ENCODE measurements at places on chromosomes 11 and 22.

- DNase-seq, result no peak
Measured at GRCh38 chr22:48224332-48224731, 1461.9 kb downstream of the TBC1D22A start.

- no peak for DNase-seq
Measured at GRCh38 chr11:57815877-57816276, 54.3 kb downstream of the CTNND1 start.

DNA sequence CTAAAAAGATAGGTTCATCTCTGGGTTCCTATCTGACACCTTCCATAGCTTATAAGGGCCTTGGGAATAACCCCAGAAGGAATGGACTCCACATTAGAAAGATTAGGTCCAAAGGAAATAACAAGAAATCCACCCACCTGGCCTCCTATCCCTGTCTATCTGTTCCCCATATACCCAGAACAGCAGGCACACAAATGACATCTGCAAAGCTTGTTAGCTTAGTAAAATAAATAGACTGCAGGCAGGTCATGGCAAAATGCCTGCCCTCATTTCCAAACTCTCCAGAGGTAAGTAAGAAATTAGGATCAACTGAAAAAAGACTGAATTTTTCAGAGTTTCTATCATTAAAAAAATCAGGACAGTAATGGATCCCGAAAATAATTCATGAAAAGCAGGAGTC, 489.5 kb downstream of the DLG2 start:
- DNase-seq, result no peak

DNA sequence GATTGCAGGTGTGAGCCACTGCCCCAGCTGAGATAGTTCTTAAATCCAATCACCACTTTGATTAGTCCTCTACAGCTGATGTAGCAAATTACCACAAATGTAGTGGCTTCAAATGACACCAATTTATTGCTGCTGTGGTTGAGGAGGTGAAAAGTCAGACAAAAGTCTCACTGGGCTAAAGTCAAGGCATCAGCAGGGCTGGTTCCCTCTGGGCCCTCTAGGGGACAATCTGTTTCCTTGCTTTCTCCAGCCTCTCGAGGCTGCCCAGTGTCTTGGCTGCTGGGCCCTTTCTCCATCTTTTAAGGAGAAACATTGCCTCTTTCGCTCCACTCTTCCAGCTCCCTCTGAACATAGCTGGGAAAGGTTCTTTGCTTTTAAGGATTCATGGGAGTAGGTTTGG, 50.5 kb upstream of the SHANK2 start:
- no peak for DNase-seq

- DNase-seq, result no peak
Measured at GRCh38 chr22:37387793-37388192, 39.5 kb downstream of the ELFN2 start.

- DNase-seq, result no peak
Measured at GRCh38 chr11:122663764-122664163, 8.2 kb downstream of the UBASH3B start.

DNA sequence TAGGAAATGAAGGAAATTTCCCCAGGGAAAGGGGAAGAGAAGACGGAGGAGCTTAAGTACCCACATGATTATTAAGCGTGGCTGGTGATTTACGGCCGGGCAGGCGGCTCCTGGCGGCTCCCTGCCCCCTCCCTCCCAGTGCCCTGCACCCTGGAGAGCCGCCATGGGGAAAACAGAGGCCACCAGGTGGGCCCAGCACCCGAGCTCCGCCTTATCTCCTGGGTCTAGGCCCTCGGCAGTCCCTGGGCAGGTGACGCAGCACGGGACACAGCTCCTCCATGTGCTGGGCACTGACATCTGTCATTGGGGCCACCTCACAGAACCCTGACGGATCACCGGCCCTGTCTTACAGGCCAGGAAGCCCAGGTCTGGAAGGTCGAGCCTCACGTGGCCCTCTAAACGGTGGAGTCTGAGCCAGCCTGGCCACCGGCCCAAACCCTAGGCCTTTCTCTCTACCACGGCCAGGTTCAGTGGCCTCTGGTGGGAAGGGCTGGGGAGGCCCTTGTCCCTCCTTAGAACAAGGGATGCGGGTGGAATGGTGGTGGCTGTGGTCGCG, 60.2 kb upstream of the PPARA start:
- DNase-seq, result no peak

DNA sequence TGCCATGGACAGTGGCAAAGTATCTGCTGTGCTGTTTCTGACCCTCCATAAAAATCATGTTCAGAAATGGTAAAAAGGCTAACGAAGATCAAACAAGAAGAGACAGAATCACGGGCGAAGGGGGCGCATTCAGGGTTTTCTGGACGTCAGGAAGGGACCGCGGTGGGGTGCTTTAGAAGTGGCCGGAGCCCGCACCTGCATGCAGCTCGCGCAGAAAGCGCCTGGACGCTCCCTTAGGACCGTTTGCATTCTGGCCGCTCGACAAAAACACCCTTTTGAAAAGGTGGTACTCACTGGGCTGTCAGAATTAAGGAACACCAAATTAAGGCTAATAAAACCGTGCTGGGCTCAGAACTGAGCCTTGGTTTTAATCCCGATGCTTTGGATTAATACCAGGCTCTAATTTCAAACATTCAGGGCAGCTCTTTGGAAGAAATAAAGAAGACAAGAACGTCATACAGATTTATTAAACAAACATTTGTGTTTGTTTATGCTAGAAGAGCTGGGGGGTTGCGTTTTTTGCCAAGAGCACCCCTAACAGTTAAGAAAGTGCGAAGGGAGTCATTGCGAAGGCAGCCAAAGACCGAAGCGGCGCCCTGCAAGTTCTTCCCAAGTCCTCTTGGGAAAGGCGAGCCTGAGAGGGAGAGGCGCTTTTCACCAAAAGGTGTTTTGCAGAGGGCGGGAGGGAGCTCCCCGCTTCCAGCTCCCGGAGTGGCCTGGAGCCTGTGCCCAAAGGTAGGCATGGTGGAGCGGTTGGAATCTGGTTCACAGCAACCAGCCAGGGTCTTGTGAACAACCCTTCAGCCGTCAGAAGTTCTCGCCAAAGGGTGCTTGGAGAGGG, 47.7 kb upstream of the DBX1 start:
- DNase-seq, result no peak

DNA sequence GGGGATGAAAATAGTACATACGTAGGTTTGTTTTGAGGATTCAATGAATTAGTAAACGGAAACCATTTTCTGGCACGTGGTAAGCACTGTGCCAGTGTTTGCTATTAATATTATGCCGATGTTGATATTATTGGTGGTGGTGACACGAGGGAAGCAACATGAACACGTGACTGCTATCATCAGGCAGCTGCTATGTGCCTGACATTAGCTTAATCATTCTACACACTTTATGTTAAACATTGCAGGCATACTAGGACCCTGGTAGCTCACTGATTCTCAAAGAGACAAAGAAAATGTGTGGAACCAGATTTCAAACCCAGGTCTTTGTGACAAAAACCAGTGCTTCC, 656 bp downstream of the SRRD start:
- DNase-seq, result no peak

DNA sequence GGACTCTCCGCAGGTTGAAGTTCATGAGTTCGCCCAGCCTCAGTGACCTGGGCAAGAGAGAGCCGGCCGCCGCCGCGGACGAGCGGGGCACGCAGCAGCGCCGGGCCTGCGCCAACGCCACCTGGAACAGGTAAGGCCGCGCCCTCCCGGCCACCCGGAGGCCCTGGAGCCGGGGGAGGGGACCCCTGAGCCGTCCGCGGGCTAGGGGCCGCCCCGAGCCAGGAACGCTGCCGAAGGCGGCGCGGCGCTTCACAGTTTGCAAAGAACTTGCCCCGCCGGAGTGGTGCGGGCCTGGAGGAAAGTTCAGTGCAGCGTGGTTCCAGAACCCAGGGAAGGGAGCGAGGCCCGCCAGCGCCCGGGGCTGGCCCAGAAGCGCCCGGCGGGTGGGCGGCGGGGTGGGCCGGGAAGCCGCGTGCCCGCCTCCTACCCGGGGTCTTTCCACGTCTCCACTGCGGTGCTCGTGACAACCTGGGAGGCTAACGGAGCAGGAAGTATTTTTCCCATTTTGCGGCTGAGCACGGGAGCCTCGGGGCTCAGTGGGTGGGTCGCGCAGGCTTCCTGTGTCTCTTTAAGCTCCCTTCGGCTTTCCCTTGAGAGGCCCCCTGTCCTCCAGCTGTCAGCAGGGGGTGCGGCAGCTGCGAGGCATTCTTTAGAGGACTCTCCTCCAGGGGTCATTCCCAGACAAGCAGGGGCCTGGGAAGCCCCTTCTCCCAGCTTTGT, 635 bp downstream of the PRR5 start:
- DNase-seq, result no peak

DNA sequence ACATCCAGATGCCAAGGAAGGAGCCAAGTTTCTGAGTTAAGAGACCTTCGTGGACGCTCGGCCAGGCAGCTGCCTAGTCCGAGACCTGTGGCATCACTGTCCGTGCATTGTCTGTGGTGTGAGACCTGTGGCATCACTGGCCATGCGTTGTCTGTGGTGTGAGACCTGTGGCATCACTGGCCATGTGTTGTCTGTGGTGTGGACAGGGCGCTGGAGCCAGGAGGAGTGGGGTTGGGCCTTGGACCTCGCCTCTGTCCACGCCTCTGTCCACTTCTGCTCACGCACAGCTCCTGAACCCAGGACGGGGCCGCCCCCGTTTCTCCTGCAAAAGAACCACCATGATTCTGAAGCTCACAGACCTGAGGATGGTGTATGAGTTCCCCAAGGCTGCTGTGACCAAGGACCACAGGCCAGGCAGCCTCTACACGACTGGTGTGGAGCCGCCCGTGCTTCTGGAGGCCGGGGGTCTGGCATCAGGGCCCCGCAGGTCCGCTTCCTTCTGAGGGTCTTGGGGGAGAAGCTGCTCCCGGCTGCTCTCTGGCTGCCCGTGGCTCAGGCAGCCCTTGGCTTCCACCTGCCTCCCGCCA, 1218.3 kb downstream of the BRD1 start:
- no peak for DNase-seq

DNA sequence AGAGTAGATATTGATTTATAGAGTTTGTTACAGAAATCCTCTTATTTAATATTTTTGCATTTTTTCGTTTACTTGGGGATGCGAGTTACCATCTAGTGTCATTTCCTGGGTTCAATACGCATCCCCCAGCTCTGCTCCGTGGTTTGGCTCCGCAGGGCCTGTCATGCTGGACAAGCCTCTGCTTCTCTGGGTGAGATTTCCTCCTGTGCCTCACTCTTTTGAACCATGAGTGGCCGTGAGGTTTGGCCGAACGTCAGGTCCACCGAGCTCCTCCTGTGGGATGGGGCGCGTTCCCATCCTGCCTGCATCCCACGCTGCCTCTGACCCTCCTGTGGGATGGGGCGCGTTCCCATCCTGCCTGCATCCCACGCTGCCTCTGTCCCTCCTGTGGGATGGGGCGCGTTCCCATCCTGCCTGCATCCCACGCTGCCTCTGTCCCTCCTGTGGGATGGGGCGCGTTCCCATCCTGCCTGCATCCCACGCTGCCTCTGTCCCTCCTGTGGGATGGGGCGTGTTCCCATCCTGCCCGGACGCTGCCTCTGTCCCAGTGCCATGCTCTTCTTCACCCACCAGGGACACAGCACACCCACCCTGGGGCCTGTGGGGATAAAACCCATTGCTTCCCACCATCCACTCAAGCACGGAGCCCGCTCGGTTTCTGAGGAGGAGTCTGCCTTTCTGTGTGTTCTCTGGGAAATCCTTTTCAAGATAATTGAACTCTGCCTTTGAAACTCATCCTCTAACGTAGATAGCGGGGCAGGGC, 506.8 kb downstream of the BRD1 start:
- DNase-seq, result no peak

GRCh38 chr11:31236143-31236542, 133.4 kb downstream of the DCDC1 start:
- no peak for DNase-seq

DNA sequence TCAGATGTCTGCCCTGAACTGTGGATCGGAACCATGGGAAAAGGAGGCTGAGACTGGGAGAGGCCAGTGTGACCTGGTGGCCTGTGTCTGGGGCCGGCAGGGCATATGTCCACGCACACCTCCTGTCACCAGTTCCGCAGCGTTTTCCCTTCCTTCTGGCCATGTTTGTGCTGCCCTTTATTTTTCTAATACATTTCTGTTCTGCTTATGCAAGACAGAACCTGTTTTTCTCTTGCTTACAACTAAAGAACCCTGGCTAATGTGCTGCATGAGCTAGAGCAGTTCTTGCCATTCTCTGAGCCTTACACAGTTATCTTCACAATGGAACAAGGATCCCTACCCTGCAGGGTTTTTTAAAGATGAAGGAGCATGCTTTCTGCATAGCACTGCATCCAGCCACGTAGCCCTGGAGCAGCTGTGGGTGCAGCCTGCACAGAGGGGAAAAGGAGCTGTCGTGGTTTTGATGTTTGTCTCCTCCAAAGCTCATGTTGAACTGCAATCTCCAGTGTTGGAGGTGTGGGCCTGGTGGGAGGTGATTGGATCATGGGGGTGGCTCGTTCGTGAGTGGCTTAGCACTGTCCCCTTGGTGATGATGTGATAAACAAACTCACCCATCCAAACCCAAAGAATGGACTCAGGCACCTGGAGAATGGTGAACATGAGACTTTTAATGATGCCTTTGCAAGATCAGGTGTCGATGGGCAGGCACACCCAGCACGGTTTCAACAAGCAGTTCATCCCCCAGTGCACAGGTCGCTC, 84.8 kb upstream of the SHANK2 start:
- DNase-seq, result no peak

DNA sequence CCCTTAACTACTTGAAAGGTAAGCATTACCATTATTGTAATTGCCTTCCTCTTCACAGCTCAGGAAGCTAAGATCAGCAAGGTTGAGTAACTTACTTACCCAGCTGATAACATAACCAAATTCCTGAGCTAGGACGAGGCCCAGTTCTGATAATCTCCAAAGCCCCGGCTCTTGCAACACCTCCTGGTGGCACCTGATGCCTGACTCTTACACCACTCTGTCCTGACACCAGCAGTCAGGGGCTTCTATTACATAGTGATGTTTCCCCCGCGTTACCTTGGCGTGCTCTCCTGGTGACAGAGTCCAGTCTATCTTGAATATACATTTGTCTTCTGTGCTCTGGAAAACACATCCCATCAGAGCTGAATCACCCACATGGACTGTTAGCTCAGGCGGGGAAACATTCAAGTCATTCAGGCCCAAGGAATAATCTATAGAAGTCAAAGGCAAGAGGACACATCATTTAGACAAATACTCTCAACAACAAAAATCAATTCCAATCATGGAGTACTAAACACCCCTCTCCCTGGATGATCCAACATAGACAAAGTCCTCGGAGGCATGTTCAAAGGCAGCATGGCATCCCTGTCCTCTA, 12.6 kb downstream of the JAML start:
- DNase-seq, result no peak

DNA sequence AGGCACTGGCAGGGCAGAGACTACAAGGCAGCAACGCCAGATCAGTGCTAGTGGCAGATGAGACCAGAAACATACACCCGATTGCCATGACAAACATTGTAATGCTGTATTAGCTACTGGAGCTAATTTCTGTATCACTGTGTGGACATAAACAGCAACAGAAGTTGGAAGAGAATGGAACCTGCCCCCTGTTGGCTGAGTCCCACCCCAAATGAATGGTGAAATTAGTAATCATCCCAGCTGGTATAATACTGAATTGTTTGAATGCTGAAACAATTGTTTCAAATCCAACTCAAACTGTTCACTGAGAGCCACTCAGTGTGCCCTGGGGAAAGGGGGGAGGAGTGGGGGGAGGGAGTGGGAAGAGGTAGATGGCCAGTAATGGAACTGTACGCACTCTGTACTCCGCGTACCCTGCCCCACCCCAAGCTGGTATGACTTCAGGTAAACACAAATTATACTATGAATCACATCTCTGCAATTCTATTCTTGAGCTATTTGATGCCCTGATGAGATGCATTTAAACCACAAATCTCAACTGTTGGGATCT, 11.2 kb upstream of the BIRC3 start:
- no peak for DNase-seq

- DNase-seq, result no peak
Measured at GRCh38 chr11:101346591-101346990, 217.0 kb upstream of the PGR start.

- DNase-seq, result no peak
Measured at GRCh38 chr11:64603411-64604110, 12.5 kb downstream of the SLC22A12 start.
